ENCODE measurements at places on chromosomes 5 and 9.

DNA sequence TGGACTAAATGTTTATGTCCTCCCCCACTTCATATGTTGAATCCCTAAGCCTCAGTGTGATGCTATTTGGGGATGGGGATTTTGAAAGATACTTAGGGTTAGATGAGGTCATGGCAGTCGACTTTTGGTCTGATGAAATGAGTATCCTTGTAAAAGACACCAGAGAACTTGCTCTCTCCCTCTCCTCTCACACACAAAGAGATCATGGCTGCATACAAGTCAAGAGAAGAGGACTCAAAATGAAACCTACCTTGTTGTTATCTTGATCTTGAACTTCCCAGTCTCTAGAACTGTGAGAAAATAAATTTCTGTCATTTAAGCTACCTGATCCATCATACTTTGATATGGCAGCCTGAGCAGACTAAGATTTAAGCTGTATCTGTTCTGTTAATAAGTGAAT, 144.0 kb upstream of the HAPLN1 start:
- no peak for DNase-seq

GRCh38 chr5:124704594-124705284, 41.7 kb downstream of the ZNF608 start:
- DNase-seq: no peak

DNA sequence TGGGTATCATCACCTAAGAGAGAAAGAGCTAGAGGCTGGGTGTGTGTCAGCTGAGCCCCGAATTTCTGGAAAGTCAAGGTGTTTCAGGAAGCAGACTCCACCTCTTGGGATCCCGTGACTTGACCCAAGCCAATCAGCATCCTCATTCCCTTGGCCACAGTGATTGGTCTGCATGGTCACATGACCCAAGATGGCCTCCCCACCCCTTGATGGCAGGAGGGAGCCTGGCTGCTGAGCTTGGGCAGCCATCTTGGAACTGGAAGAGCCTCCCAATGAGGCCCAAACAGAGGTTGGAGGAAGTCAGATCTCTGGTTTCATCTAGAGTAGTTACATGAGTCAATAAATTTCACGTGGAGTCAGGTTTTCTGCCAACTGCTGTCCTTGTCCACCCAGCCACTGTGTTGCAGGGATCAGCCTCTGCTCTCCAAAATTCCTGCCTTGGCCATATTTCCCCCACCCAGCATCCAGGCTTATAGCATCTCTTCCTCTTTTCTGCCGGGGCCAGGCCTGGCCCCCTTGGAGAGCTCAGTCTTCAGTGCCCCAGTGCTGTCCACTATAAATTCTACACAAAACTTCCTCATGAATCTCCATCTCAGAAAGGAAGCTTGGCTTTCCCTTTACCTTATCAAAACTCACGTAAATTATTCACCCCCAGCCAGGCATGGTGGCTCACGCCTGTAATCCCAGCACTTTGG, 17.2 kb upstream of the SUSD3 start:
- no peak for DNase-seq

GRCh38 chr9:119078015-119078414, 291.2 kb downstream of the BRINP1 start:
- no peak for DNase-seq

GRCh38 chr5:136439367-136439766, 74.0 kb upstream of the TRPC7 start:
- DNase-seq: no peak

DNA sequence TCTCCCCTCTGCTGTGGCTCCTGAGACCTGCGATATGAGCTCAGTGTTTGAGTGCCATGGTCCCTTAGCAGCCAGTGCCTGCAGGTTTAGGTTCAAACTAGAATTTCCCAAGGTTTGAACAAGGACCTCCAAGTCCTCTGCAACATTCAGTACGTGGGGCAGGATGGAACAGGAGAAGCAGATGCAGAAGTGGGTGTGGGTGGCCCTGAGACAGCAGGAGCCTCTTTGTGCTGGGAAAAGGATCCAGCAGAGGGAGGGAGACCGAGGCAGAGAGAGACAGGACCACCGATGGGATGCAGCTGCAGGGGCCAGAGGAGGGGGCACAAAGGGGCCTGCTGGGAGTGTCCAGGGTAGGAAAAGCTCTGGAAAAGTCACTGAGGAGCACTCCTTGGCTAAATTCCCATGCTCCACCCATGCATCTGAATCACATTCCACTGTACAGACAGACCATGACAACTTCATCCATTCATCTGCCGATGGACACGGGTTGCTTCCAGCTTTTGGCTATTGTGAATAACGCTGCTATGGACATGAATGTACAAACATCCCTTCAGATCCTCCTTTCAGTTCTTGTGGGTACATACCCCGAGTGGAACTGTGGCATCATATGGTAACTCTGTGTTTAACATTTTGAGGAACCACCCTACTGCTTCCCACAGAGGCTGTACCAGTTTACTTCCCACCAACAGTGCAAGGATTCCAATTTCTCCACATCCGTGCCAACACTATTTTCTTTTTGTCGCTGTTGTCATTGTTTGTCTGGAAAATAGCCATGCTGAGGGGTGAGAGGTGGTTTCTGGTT, 26.7 kb upstream of the SUSD3 start:
- DNase-seq: no peak

GRCh38 chr5:17234374-17234773, 16.9 kb downstream of the BASP1 start:
- no peak for DNase-seq

DNA sequence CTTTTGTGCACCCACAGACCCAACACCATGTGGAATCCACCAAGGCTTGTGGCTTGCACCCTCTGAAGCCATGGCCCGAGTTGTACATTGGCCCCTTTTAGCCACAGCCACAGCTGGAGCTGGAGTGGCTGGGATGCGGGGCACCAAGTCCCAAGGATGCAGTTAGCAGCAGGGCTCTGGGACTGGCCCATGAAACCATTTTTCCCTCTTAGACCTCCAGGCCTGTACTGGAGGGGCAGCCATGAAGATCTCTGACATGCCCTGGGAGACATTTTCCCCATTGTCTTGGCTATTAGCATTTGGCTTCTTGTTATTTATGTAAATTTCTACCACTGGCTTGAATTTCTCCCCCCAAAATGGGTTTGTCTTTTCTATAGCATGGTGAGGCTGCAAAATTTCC, 51.8 kb downstream of the RASA1 start:
- no peak for DNase-seq

DNA sequence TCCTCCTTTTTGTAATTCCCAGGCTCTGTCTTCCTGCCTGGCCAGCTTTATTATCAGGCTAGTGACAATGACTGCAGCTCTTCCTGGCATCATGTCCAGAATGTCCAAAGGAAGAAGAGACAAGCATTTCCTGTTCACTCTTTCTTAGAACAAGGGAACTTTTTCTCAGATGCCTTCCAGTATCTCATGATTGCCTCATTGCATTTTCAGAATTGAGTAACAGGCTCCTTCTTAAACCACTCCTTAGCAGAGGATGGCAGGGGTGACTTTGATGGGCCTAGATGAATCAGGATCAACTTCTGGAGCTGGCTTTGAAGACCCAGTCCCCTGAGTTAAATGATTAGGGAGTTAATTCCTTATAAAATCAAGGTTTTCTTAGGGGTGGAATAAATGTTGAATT, 92.9 kb upstream of the RASGRF2 start:
- peak; percentile 4 for DNase-seq

GRCh38 chr9:86943201-86944113, 3.8 kb downstream of the GAS1 start:
- peak; percentile 23 for DNase-seq

DNA sequence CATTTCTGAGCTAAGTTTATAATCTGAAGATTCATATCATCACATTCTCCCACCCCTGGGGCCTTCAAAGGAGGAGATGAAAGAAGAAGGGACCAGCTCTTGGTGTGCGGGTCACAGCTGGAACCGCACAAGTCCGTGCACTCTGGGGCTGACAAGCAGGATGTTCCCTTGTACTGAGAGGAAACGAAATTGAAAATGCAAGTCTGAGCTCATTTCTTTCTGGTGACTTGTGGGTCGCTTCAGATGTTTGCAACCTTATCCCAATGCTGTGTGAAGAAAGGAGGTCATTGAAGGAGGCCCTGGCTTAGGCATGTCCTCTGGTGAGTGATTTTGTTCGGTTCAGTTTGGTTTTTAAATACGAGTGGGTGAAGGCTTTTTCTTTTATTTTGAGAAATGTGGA, 59.6 kb downstream of the C9orf152 start:
- DNase-seq: no peak

DNA sequence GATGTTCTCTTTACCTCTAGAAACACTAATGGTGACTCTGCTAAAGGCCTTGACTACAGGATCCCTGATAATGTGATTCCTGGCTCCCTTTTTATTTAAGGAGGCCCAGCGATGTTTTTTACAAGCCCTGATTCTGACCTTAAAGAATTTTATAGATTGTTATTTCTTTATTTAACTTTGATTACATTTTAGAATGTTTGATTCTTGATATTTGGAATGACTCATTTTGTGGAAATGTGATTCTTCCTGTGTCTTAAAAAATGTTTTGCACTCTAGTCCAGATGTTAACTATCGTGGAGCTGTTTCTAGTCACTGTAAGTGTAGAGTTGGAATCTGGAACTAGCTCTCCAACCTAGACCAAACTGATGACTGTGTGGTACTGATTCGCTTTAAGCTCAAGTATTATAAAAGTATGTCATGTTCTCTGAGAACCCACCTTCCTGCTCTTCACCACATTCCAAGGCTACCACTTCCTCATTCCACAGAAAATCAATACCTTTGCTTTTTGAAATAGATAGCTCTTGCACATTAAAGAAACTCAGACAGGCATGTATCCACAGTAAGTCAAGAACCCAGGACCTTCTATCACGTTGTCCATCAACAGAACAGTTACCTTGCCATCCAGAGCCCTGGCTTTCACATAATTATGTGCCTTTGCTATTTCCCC, 65.2 kb downstream of the JMY start:
- peak; percentile 60 for DNase-seq

DNA sequence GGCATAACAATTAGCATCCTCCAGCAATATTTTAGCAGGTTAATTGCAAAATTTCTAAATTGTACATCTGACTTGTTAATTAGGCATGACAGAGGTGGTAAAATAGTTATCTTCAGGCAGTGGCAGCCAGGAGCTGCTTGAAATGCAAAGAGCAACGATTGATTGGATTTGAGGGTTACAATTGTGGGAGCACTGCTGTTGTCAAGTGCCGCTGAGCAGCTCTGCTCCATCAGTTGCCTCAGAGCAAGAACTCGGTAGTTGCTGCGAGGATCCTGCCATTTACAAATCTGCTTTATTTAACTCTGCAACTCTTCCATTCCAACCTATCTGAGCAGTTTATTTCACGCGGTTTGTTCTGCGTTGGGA, 12.6 kb downstream of the PBX3 start:
- DNase-seq: no peak

- no peak for DNase-seq
These were observed 27.7 kb downstream of the NDST1 start for GRCh38 chr5:150535611-150536010.

GRCh38 chr5:155416765-155417164, 403.2 kb downstream of the KIF4B start:
- DNase-seq: no peak

DNA sequence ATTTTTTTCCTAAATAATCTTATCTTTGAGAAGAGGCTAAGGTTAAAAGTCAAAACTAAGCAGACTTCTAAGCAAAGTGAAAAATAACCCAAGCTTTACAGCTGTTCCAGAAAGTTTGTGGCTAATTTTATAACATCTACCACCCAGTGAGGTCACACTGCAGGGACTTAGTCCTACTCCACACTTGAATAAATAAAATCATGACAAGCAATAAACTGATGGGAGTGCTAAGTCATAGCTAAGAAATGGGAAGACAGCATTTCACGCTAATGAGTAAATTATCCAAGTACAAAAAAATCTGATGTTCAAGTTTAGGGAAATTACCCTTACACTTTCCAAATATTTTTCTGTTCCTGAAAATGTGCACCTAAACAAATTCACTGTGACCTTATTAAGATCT, 47.7 kb downstream of the ZNF608 start:
- peak; percentile 46 for DNase-seq

- peak; percentile 2 for DNase-seq
These were observed 364.7 kb upstream of the CD180 start for GRCh38 chr5:67561151-67561932.

- DNase-seq: peak; percentile 41
These were observed 416.0 kb downstream of the MAN2A1 start for GRCh38 chr5:110105692-110106091.

- no peak for DNase-seq
These were observed 65.2 kb downstream of the ERAP1 start for GRCh38 chr5:96742538-96742937.

DNA sequence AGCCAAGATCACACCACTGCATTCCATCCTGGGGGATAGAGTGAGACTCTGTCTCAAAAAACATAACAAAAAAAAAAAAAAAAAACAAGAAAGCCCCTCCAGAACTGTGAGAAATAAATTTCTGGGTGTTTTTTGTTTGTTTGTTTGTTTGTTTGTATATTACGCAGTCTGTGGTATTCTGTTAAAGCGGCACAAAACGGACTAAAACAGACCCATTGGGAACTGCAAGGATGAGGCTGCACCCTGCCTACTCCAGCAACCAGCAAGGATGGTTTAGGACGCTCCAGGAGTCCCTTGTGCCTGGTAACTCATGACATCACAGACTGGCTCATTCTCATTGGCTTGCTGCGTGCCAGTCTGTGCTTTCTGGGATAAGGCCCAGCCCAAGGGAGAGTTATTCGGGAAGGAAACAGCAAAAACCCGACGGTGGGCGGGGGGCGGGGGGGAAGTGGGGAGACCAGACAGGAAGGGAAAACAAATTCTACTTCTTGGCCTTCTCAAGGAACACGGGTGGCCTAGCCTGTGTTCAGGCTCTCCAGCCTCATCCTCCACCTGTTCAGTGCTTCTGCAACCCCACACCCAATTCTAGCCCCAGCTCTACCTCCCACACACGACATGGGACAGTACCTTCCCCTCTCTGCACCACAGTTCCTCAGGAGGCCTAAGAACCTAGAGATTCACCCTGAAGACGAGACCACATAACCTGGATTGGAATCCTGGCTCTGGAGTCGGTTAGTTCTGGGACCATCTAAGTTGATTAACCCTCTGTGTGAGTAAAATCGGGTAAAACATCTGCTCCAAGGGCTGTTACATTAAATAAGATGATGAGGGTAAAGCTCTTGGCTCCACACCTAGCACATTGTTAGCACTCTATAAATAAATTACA, 2.8 kb downstream of the CD74 start:
- peak; percentile 81 for DNase-seq

DNA sequence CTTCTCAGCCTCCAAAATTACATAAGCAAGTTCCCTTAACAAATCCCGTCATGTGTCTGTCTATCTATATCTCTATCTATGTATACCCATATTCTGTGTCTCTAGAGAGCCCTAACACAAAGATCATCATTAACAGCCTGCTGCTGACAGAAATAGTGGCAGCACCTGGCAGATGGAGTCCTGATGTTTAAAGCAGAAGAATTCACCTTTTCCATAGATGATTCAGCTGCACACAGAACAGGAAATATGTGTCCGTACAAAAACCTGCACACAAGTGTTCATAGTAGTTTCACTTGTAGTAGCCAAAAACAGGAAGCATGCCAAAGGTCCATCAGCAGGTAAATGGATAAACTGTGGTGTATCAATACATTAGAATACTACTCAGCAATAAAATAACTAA, 45.0 kb upstream of the ACO1 start:
- no peak for DNase-seq

DNA sequence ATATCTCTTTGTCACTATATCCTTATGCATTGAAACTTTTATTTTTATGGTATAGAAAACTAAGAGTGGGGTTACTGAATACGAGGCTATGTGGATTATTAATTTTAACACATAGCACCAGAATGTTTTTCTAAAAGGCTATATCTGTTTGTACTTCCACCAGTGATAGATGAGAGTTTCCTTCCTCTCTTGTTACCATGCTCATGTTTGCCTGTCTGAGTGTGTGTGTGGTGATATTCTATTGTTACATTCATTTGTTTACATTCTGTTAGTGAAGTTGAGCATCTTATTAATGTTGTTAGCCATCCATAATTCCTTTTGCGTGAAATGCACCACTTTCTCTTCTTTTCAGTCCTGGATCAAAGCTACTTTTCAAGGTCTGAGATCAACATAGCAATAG, 54.1 kb upstream of the ALDH1A1 start:
- no peak for DNase-seq
